Activated naive CD8-positive, alpha-beta T cell treated with anti-CD3 and anti-CD28 coated beads, Interleukin-2, amount 50 U/mL, for 16 hours (primary cell): ENCODE measurements at places on chromosomes 7 and 10.

DNA sequence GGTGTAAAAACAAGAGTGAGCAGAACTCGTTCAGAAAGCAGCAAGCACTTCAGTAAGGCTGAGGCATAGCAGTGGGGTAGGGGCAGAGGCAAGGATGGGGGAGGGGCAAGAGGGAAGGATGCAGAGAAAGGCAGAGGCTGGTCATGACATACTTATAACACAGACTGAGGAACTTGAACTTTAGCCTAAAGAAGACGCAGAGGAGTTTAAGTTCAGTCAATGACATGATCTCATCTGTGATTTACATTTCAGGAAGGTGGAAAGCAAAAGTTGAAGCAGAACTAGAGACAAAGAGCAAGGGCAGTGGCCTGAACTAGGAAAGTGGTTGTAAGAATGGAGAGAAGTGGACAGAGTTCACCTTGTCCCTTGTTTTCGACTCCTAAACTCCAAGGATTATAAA, 15.8 kb downstream of the MACC1 start:
- no peak for DNase-seq

DNA sequence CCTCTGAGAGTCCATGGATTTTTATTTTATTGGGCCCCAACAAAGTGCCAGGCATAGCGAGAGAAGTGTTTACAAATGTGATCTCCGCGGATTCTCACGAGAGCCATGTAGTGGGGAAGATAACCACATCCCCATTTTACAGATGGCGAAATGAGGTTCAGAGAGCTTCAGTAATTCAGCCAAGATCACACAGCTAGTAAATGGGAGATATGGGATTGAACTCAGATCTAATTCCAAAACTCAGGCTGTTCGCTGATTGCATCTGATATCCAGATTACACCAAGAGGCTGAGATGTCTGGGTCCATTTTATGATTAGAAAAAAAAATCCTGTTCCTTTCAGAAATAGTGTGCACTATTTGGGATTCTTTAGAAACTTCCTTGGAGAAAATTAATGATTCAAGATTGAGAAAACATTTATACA, 1.3 kb downstream of the FAS start:
- DNase-seq, result no peak

DNA sequence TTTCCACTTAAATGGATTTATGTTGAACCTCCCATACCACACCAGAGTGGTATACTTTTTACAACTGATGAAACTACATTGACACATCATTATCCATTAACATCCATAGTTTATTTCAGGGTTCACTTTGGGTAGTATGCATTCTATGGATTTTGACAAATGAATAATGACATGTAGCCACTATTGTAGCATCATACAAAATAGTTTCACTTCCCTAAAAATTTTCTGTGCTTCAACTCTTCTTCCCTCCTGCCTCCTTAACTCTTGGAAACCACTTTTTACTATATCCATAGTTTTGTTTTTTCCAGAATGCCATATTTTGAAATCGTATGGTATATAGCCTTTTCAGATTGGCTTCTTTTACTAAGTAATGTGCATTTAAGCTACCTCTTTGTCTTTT, 199.5 kb upstream of the TMEM196 start:
- DNase-seq, result no peak

- DNase-seq, result no peak
These were observed 697 bp downstream of the ARPC1A start for GRCh38 chr7:99326408-99326782.

- no peak for DNase-seq
These were observed 109.5 kb upstream of the TMEM72 start for GRCh38 chr10:44801383-44802327.

- no peak for DNase-seq
These were observed 5.5 kb downstream of the PIK3AP1 start for GRCh38 chr10:96714746-96715255.

DNA sequence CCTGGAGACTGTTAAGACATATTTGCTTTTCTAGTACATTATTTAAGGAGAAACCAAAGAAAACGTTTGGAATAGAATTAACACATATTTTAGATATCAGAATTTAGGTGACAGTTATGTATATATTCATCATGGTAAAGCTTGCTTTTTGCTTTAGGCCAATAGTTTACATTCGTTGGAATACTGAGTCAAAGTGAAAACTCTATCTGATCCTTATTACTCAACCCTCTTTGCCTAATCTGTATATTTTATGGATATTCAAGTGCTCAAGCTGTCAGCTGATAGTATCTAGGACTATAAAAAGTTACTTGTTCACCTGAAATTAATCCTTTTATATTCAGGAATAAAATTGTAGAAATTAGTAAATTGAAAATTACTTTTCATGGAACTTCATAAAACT, 61.1 kb downstream of the VPS50 start:
- DNase-seq, result no peak

DNA sequence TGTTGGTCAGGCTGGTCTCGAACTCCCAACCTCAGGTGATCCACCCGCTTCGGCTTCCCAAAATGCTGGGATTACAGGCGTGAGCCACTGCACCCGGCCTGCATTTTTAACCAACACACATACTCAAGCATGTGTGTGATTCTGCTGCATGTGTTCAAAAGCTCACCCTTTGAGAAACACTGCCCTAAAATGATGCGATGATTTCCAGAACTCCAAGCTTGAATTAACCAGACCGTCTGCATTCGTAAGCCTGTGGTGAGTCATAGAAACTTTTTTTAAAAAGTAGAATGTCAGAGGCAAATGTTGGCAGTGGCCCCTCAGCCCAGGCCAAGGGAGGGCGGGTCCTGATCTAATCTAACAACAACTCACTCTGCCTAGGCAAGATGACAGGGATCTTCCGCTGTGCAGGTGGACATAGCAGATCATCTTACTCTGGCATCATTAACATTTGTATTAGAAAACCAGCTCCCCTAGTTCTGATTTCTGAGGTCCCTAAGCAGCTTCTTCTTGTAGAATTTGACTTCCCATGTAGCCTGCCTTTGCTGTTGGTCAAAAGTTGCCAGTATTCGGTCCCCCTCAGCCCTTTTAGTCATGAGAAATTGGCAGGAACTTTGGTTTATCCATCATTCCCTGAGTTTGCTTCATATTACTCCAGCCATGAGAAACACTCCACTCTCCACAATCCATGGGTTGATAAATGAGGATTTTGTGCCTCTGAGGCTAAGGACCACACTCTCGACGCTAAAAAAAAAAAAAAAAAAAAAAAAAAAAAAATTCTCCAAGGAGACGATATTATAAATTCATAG, 190.4 kb downstream of the SKIDA1 start:
- DNase-seq, result no peak

- DNase-seq, result no peak
These were observed 68.7 kb downstream of the SGMS1 start for GRCh38 chr10:50554995-50555568.

DNA sequence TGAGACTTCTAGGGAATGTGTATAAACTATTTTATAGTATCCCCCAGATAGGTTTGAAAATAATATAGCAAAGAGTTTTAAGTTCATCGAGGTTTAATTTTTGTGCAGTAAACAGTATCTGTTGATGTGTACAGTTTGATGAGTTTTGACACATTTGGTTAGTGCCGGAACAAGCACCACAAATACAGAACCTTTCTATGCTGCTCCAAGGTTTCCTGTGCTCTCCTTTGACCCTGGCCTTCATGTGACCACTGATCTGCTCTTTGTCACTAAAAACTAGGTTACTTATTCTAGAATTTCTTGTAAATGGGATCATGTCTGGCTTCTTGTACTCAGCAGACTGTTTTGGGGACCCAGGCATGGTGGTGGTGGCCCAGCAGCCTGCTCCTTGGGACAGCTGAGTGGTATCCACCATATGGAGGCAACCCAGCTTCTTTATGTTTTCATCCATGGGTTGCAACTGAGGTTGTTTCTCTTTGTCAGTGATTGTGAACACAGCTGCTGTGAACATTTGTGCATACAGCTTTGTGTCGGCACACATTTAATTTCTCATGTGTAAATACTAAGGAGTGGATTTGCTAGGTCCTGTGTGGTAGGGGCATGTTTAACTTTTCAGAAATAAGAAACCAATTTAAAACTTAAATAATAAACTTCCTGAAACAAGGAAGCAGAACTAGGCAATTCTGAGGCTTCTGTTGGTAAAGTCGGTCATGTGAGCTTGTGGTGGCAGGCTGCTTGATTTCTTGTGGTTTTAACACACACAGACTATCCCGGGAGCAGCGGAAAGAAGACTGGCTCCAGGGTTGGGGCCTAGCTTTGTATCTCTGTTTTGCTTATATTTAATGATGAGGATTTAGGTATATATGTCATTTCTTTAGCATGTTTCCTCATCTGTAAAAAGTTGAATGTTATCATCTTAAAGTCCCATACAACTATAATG, 219.4 kb downstream of the ABCA13 start:
- DNase-seq, result no peak

GRCh38 chr10:96720422-96721206, at the start of gene PIK3AP1:
Gene PIK3AP1, minus strand, starts transcription at chr10:96720514. Its CDS starts 120 bp downstream, at chr10:96720394.
- no peak for DNase-seq

- DNase-seq, result no peak
These were observed 563.0 kb downstream of the TCERG1L start for GRCh38 chr10:130748409-130749057.

GRCh38 chr7:72465521-72465920, 53.4 kb upstream of the CALN1 start:
- no peak for DNase-seq

GRCh38 chr7:139918480-139918879, 89.4 kb downstream of the TBXAS1 start:
- no peak for DNase-seq

DNA sequence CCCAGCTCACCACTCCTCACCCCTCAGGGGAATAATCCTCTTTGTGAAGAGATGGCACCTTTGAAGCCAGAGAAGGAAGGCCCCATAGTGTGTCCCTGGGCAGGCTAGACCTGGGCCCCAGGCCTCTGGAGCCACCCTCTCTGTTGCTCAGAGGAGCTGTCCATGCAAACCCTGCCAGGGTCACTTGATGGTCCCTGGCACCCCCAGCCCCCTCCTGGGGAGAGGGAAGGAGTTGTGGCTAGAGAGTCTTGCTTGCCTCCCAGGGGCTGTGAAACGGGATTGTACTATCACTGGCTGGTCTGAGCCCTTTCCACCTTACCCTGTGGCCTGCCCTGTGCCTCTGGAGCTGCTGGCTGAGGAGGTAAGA, 5.8 kb downstream of the GHRHR start:
- DNase-seq, result no peak

DNA sequence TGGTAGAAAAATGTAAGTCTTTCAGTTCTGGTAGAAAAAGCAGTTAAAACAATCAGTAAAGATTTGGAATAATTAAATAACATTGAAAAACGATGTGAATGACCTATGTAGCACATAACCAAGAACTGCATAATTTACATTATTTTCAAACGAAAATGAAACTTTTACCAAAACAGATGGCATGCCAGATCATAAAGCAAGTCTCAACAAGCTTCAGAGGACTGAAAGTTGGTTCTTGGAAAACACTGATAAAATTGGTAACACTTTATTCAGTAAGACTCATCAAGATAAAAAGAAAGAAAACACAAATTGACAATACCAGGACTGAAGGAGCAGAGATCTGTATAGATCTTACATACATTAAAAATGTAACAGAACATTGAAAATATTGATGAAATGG, 92.8 kb downstream of the VIPR2 start:
- DNase-seq, result no peak

DNA sequence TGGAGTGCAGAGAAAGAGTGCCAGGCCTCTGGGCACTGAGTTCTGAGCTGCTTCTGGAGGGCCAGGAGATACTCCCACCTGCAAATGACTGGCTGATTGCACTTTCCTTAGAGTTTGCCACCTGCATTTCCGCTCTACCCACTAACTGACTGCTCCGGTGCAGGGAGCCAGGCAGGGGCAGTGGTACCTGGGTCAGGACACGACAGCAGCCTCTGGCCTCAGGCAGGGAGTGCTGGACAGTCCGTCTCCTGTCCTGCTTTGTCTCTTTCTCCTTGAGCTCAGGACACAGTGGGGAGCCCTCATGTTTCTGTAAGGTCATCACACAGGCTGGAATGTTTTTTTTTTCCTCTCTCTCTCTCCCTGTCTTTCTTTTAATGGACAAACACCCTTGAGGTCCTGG, 252.0 kb downstream of the DPP6 start:
- no peak for DNase-seq

- DNase-seq, result no peak
These were observed 107.7 kb downstream of the TACC2 start for GRCh38 chr10:122096705-122097104.

DNA sequence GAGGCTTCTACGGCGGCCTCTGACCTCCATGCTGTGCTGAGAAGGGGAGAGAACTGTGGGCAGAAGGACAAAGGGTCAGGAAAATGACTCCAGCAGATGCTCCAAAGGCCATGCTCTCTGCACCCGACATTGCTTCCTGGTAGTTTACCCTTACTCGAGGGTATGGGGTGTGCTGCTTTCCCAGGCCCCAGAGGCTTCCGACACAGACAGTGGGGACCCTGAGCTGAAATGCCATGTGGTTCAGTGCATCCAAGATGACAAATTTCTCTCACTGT, 130.9 kb downstream of the PTPN20 start:
- DNase-seq, result no peak

DNA sequence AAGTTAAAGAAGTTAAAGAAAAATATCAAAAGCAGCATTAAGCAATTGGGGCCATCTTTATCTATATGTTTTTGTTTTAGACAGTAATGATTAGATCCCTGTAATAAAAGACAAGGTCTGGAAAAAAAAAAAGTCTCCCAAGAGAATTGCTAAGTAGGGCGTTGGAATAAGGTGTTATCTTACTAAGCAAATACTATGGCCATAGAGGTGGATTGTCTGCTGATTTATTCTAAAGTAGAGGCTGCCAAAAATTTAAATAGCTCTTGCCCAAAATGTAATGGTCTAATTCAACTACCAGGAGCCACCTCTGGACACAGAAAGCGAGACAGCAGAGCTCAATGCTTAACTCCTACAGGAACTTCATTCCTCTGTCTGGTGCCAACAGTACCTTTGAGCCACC, 71.6 kb downstream of the HERPUD2 start:
- DNase-seq, result no peak

DNA sequence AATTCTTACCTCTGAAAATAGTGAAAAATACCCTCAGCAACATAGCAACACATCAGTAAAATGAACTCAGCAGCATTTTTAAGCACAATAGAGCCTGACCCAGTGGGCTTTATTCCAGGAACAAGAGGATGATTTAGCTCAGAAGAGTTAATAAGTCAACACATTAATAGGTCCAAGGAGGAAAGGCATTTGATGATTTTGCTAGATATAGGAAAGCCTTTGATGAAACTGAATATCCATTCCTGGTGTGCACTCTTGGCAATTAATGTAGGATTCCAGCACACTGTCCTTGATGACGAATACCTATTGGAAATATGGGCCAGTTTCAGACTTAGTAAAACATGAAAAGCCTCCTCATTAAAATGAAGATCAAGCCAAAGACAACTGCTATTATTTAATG, 42.5 kb downstream of the RASGEF1A start:
- no peak for DNase-seq

DNA sequence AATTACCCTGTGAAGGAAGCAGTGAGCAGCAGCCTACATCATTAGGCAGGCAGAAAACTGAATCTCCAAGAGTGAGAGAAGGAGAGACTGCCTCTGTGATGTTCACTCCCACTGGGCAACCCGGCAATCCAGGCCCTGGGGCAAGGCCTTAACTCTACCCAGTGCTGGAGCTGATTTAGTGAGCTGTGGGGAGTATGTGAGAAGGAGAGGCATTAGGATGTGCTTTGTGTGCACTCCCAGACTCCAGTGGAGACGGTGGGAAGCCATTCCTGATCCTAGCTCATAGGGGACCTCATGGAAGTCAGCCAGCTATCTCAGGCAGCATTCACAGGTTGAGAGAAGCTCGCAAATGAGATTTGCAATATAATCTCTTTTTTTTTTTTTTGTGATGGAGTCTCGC, 41.1 kb upstream of the CDK13 start:
- no peak for DNase-seq

- no peak for DNase-seq
These were observed 63.5 kb upstream of the ZNF746 start for GRCh38 chr7:149561072-149561471.
